ENCODE measurements at places on chromosomes 13 and 19.
A peak's percentile ranks its signal among the peaks of the same experiment; 100 is the strongest.

GRCh38 chr19:35055715-35056179 lies 14.2 kb downstream of the HPN start:
- no peak for DNase-seq

- no peak for DNase-seq
Measured at GRCh38 chr13:36431204-36432105, 840 bp upstream of the CCNA1 start.

GRCh38 chr19:1244693-1245451 lies 3.3 kb downstream of the ATP5F1D start:
- no peak for DNase-seq

DNA sequence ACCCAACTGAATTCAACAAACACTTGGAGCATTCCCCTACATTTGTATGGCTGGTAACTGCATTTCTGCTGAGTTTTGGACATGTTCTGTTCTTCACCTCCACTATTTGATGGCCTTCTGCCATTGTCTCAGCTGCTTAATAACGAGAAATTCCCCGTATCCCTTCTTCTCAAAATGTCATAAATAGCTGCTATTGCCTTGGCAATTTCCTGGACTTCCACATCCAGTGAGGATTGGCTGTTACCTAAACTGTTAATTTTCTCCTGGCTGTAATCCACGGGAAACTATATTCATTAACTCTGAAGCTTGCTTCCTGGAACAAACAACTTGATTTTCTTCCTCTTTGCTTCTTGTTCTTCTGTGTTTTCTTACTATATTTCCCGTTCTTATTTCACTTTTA lies 69.5 kb upstream of the TDRD3 start:
- no peak for DNase-seq

DNA sequence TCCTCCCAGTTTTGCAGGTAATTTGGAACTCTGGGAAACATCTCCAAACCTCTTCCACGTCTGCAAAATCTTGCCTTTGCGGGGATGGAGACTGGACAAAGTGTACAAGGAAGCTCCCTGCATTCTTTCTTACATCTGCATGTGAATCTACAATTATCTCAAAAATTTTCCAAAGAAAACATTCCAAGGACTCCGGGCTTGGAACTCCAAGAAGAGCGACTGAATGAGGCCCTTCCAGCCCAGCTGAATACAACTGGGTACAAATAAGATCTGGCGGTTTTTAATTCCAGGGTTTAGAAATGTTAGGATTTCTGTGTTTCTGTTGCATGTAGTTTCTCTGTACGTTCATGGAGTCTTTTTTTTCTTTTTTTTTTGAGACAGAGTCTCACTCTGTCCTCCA lies 28.5 kb downstream of the EXOC3L2 start:
- DNase-seq = no peak

DNA sequence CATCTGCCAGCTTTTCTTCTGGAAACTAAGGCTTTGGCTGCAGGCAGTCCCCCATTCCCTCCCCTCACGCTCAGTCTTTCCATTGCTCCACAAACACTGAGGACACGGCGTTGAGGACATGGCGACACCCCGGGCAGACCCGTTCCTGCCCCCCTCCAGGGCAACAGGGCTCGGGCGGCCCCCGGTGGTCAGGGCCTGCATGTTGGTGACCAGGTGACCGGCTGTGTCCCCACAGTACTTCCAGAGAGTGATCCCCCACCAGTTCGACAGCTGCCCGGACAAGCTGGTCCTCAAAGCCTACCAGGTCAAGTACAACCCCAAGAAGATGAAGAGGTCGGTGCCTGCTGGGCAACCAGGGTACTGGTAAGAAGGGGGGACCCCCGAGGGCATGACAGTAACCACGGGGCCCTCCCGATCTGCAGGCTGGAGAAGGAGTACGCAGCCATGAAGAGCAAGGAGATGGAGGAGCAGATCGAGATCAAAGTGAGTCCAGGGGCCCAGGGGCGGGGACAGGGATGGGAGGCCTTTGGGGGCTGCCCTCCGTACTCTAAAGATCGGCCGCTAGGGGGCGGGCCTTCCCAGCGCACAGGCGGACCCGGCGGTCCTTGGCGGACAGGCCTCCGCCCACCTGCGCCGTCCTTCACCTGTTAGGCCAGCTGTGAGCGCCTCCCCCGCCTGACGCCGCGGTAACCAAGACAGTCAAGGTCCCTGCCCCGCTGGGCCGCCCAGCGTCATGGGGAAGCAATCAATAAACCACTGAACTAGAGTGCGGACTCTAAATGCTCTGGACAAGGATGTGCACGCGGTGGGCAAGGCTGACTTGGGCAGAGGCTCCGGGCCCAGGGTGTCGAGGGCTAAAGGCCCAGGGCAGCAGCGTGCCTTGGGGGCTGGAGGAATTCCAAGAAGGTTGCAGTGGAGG lies 21.1 kb downstream of the PRR36 start:
- peak; percentile 71 for DNase-seq

- DNase-seq = no peak
Measured at GRCh38 chr13:34467450-34468083, 474.5 kb upstream of the NBEA start.

DNA sequence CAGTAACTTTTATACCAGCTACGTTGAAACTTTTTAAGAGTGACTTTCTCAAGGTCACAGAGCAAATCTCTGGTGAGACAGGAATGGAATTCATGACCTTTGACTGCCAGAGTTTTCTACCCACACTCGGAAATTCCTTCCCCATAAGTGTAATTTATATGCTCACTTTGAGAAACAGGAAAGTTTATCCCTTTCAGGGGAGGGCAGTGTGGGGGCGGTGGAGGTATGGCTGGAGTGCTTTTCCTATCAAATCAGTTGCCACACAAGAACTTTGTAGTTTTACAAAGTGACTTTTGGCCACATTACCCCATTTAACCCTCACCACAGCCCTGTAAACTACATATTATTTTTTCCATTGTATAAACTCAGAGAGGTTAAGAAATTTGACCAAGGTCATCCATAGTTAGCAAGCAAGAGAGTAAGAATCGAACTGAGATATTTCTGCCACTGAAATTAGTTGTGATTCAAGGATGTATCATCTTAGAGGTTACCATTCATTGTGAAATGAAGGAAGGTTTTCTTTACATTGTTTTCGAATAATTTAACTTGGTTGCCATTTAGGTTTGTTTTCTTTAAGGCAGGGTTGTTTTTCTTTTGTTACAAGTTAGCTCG lies 5.9 kb downstream of the KLF12 start:
- no peak for DNase-seq

DNA sequence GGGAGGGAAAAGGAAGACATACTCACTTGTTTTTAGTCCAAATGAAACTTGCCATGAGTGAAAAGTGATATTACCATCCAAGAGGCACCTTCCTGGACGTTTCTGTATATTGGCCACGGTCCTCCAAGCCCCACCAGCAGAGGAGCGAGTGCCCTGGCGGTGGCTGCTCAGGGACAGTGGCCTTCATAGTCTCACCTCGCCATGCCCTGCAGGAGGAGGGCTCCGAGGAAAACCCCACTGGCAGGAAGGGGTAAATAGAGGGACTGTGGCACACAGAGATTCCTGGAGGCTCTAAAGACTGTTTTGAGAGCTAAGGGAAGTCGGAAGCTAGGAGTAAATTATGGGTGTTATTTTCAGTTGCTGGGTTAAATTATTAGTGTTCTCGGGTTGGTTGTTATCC lies 98.4 kb upstream of the UBL3 start:
- DNase-seq = no peak

- no peak for DNase-seq
Measured at GRCh38 chr19:35754370-35755130, 2.3 kb downstream of the HSPB6 start.

DNA sequence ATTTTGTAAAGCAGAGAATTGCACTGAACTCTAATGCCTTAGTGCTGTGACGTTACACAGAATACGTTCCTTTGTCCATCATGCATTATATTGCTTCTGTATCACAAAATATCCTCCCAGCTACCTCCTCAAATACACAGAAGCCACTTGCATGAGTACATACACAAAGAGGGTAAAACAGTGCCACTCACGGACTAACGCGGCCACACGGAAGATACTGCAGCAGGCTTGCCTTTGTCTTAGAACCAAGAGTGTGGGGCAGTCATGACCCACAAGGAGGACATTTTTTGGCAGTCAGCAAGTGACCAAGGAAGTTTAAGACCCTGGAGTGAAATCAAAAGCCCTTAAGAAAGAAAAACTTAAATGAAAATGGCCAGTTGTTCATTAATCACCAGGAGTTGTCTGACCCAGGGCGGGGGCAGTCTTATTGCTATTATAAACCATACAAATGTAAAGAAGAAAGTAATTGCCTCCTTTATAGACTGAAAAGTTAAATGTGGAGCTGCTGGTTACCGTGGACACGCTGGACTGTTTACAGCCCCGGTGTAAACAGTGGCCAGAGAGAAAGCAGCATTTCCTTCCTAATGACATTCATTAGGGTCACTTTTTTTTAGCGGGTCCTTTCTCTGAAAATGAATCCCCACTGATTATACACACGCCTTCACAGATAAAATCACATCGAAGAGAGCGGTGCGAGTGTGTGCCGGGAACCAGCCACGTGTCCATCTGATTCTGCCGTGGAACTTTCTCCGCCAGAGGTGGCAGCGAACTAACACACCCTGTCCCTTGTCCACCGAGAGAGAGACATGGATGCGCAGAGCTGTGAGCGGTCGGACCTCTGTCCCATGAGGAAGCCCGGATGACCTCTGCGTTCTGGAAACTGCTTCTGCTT lies 66.8 kb downstream of the SOX1 start:
- DNase-seq = no peak

DNA sequence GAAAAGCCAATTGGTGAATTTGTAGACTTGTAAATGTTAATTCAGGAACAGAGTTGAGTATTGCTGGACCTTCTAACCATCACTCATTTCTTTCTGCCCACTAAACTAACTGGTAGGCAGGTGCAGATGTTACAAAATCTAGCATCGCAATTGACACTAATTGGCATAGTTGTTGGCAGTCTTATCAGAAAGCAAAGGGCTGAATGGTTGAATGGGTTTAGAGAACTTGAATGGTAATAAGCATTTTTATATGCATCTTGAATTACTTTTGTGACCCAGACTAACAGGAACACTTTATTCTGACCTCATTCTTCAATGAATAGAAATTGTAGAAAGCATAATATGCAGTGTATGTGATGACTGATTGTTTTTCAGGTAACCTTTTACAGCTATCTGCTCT lies 189.1 kb downstream of the GGACT start:
- DNase-seq = no peak

DNA sequence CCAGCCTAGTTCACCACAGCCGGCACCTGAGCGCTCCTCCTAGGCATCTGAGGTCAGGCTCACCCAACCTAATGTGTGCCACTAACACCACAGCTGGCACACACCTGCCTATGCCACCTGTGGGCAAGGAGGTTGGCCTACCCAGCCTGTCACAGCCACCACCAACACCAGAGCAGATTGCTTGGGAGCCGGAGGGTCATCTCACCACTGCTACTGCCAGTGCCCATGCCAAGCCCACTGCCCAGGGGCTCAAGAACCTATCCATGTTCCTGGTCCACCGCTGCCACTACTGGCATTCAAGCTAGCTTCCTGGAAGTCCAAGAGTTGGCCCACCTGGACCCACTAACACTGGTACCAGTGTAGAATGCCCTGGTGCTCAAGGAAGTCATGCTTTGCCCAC lies 42.5 kb downstream of the F2RL3 start:
- no peak for DNase-seq

DNA sequence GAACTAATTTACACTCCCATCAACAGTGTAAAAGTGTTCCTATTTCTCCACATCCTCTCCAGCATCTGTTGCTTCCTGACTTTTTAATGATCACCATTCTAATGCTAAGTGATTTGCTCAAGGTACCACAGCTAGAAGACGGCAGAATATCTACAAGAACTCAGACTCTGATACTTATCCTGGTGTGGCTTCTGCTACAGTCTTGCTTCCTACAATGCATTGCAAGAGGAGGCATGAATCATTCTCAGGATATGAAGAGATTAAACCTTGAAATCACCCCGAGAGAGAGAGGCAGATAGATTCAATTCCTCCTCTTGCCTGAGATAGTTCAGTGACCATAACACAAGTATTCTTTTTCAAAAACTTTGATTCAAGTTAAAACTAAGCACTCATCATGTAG lies 306.4 kb downstream of the TBC1D4 start:
- no peak for DNase-seq

DNA sequence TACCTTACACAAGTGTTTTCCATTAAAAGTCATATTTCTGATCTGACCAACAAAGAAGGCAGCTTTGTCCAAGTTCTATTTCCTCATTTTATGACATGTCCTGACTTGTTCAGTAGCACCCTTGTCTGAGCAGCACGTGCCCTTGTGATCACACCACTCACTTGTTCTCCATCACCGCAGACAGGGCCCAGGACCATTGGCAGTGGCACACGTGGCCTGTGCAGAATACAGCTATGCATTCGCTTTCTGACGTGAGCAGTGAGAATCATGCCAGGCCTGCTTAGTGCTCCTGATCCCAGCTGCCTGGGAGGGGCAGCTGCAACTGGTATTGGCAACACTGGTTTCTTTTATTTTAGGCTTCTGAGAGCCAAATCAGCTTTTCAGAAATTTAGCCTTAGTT lies 134.2 kb downstream of the FRY start:
- DNase-seq = peak; percentile 67

DNA sequence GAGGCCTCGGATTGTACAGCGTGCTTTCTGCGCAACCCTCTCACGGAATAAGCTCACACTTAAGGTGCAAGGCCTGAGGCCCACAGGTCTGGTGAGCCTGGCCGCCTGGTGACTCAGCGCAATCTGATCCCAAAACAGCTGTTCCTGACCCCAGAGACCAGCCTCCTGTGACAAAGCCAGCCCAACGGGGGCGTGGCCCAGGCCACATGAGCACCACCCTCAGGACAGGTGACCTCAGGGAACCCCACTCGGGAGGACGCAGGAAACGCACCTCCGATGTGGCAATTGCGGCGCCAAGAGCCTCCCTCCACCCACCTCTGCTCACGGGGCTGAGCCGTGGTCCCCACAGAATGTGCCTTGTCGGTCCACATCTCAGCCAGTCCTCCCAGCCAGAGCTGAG lies 26.4 kb downstream of the GRTP1 start:
- no peak for DNase-seq

- no peak for DNase-seq
Measured at GRCh38 chr13:31111136-31111535, 50.6 kb downstream of the HSPH1 start.

DNA sequence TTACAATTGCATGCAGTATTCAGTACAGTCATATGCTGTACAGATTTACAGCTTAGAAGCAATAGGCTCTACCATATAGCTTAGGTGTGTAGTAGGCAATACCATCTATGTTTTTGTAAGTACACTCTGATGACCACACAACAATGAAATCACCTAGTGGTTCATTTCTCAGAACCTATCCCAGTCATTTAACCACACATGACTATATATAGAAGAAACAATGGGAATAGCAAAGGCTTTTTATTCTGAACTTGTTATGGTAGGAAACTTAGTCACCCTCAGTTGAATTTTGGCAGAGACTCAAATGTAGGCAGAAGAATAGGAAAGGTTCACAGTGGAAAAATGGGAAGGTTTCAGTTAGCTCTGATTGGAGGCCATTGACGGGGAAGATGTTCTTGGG lies 1075.1 kb upstream of the MIR17HG start:
- no peak for DNase-seq

DNA sequence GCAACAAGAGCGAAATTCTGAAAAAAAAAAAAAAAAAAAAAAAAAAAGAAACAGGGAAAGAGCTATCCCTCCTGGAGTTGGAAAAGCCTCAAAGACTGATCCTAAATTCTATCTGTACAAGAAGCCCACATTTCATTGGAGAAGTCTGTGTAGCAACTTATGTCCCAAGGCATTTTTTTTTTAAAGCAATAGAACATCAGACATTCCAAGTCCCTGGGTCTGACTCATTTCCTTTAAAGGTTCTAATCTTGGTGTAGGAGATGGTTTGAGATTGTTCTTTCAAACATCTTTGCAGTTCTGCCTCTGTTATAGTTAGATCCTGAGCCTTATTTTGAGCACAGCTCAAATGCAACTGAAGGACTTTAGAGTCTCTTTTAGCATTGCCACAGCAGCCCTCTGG lies 706.5 kb upstream of the MIR17HG start:
- DNase-seq = no peak

Measured in head of caudate nucleus (tissue), 42 donors.